Hypothalamus (tissue), 51 donors: ENCODE measurements at places on chromosomes 11 and 22.

- no peak for DNase-seq
Observed at GRCh38 chr22:41913040-41913719, 1.7 kb downstream of the SHISA8 start.

DNA sequence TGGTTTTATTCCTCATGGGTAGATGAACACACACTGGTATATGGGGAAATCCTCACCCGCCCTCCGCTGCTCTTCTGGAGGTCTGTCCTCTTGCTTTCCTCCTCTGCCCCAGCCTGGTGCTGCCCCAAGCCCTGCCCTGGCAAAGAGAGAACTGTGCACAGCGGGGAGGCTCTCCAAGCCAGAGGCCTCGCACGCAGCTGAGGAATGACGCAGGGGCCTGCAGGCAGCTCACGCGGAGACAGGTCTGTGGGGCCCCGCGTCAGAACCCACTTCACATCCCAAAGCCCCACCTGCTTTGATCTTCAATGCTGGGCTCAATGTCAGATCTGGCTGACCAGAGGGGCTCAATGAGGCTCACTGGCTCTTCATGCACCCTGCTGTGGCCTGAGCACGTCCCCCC is 10.0 kb downstream of the GATD1 start:
- no peak for DNase-seq

- no peak for DNase-seq
Observed at GRCh38 chr11:128806506-128807261, 60.4 kb downstream of the KCNJ1 start.

- DNase-seq = no peak
Observed at GRCh38 chr22:28411125-28411524, 268.5 kb downstream of the TTC28 start.
